ENCODE measurements at places on chromosomes 6 and 20. TPM values are rescaled to one million over a fixed set of nuclear protein-coding genes. Genes with fewer than 3 reads are reported as not detected.
A peak's percentile ranks its signal among the peaks of the same experiment; 100 is the strongest.

GRCh38 chr6:144612811-144613210 is 327.7 kb downstream of the UTRN start:
- H3K27ac ChIP-seq = no peak overlapping the region
- H3K4me1 ChIP-seq = peaks cover 25% of the 10 kb centered on the region
- H3K4me3 ChIP-seq = no peak overlapping the region
- no peaks in the 10 kb centered on the region for H3K27me3 ChIP-seq
- H3K36me3 ChIP-seq = peaks cover 14% of the 10 kb centered on the region

BPIFA1 gene
- total RNA-seq = not detected

DNA sequence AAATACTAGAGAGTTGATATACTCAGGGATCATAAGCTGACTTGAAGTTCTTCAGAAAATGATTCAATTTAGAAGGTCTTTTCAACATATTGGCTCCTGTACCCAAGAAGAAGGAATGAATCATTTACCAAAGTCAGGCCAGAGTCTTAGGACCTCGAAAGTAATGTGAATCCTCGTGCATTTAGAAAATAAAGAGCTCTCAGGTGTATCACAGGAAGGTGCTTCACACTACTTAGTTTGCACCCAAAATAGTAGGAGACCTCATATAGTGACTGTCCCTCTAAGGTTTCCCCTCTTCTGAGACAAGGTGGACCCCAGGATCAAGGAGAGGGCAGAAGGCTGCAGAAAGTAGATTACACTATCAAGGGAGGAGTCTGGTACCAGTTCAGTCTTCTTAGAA is 71.8 kb downstream of the F13A1 start:
- no peak for DNase-seq
- H3K4me1 ChIP-seq = no peaks in the 10 kb centered on the region
- no peak overlapping the region for H3K4me3 ChIP-seq
- peaks cover 15% of the 10 kb centered on the region for H3K27me3 ChIP-seq
- no peak overlapping the region for H3K27ac ChIP-seq

DNA sequence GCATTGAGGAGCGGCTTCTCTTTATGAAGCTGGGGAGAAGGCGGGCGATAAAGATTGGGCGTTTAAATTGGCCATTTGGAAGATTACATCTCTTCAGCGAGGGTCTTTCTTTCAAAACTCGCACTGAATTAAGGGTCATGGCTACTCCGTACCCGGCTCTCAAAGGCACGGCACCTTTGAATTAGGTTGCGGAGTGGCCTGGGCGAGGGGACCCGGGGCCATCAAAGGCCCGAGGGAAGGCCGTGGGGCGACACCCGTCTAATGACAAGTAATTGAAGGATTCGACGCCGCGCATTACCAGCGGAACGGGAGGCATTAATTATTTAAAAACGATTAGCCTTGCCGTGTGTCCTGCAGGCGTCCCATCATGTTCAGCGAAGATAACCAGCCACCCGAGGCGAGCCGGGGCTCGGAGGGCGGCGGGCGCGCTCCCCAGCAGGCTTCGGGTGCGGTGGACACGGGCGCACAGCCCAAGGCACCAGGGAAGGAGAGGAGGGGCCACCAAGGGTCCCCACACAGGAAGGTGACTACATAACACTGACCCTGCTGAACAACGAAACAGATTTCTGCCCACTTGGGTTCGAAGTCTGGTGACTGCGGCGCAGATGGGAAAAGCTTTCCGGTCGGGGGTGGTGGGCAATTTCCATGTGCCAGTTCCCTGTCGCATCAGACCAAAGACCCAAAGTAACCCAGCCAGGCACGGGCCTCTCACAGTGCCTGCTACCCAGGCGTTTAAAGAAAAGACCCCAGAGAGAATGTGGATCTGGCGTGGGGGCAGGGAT is 7.4 kb downstream of the FOXA2 start:
- H3K4me1 ChIP-seq = no peaks in the 10 kb centered on the region
- H3K4me3 ChIP-seq = no peak overlapping the region
- no peak overlapping the region for H3K27ac ChIP-seq
- peaks cover 3% of the 10 kb centered on the region for H3K36me3 ChIP-seq

GRCh38 chr6:26286168-26286877 is 78.7 kb upstream of the BTN3A2 start:
- DNase-seq = peak; percentile 95
- peak overlapping the region; percentile 96 for H3K27ac ChIP-seq
- H3K4me3 ChIP-seq = peak overlapping the region; percentile 87
- H3K36me3 ChIP-seq = peaks cover 9% of the 10 kb centered on the region
- peaks cover 7% of the 10 kb centered on the region for H3K27me3 ChIP-seq

MYBL2 gene
- 108 TPM for total RNA-seq

All from activated CD4-positive, alpha-beta T cell treated with anti-CD3 and anti-CD28 coated beads, Interleukin-2, amount 10 ng/mL, durations not matched to agents 24 days and 14 days (primary cell).